Stimulated activated CD4-positive, alpha-beta T cell treated with anti-CD3 and anti-CD28 coated beads, Interleukin-1b, Interleukin-23, amount 100 ng/mL, for 48 hours (primary cell): ENCODE measurements at places on chromosomes 13 and 19.

DNA sequence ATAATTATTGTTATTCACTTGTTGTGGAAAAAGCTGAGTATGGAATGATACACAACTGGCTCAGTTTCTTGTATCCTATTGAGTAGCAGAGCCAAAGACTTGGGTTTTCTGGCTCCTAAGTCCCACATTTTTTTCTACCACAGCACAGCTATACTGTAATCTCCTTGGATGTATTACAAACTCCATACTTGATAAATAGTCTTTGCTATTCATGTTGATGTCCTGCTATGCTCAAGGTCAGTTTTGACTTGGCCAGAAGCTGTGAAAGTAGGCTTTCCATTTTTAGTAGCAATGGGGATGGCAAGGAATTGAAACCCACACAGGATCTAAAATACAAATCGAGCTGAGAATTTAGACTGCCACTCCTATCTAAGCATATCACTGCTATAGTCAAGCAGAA lies 79.1 kb downstream of the B3GLCT start:
- DNase-seq: no peak

DNA sequence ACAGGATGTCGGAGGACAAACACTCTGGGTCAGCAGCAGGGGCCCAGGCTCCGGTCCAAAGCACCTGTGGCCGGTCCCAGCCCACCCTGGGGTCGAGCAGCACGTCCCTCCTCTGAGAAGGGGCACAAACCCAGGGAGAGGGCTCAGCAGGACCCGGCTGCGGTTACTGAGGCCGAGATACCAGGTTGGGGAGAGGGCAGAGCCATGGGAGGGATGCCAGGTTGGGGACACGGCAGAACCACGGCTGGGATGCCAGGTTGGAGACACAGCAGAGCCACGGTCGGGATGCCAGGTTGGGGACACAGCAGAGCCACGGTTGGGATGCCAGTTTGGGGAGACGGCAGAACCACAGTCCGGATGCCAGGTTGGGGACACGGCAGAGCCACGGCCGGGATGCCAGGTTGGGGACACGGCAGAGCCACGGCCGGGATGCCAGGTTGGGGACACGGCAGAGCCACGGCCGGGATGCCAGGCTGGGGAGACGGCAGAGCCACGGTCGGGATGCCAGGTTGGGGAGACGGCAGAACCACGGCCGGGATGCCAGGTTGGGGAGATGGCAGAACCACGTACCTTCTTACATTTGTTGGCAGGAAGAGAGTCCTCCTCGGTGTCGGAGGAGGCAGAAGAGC lies 18.5 kb downstream of the MIER2 start:
- DNase-seq: no peak

- DNase-seq: no peak
Observed at GRCh38 chr13:77459592-77459991, 75.9 kb upstream of the SCEL start.

DNA sequence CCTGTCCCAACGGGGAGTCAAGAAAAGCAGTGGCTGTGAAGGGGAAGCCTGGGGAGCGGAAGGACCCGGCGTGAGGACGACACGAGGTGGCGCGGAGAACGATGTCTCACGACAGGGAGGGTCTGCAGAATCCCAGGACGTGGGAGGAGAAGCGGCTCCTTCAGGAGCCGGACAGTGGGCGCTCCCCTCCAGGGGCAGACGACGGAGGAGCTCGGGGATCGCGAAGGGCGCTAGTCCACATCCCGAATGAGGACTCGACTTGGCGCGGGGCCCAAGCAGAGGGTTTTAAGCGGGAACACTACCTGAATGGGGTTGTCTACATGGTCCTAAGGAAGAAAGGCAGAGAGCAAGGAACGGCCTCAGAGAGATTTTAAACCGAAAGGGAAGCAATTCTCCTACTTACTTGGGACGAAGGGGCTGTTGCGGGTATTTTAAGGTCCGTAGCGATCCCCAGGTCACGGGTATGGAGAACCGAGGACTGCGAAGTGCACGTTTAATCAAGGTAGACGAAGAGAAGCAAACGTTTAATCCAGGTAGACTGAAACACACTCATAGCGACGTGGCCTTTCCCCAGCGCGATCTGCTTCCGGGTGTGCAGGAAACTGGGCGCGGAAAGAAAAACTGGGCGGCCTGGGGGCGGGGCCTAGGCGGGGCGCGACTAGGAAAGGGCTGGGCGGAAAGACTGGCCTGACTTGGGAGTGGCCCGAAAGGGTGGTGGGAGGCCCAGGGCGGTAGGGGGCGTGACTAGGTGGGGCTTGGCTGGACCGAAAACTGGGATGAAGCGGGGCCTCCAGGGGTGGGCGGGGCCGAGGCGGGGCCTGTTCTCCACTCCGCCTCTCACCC lies at the start of gene ZNF841:
ZNF841 (minus strand) TSS at position 594 of the 843 bp plus-strand sequence. CDS start 10,964 bp downstream, outside the sequence.
- peak; percentile 92 for DNase-seq

DNA sequence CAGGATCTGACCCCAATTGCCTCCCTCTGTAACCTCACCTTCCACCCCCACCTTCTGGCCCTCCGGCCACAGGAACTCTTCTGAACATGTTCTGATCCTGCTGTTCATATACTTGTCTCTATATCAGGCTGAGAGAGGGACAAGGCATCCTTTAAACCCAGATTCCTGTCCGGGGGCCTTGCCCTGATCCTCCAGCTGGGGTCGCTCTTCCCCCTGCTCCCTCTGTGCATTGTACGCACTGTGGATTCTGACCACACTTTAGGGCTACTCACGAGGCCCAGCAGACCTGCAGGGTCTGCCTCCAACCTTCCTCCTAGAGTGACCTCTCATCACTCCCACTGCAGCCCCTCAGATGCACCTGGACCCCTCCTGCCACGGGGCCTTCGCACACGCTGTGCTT lies 269.3 kb downstream of the UQCRFS1 start:
- DNase-seq: no peak

GRCh38 chr13:110301083-110301482 lies 5.9 kb downstream of the COL4A1 start:
- DNase-seq: no peak

DNA sequence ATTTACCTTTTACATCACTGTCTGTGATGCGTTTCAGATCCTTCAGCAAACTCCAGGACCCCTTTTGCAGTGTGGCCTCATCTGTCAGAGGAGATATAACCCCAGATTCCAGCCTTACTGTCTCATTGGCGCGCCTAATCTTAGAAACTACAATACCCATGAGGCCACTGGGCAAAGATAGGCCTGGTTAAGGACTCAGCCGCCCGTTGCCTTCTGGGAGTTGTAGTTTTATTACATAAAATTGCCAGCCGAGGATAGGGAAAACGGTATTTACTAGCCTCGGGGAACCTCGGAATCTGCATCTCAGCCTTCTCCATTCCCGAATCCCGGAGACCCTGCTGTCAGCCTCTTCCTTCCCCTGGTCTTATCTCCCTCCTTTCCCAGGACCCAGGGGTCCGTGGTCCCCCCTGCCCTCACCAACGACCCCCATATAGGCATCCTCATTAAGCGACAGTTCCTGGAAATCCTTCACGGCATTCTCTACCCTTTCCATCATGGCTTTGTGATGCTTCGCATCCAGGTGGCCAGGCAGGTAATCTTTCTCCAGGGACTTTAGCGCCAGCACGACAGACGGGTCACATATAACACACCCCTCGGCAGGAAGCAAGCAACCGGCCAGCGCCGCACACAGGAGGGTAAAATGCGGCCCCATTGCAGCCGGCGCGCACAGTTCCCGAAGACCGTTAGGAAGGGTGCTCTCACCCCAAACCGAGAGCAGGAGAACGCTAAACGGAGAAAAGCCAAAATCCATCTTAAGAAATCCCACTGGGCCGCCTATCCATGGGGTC lies 1.3 kb downstream of the IZUMO1 start:
- DNase-seq: peak; percentile 60

DNA sequence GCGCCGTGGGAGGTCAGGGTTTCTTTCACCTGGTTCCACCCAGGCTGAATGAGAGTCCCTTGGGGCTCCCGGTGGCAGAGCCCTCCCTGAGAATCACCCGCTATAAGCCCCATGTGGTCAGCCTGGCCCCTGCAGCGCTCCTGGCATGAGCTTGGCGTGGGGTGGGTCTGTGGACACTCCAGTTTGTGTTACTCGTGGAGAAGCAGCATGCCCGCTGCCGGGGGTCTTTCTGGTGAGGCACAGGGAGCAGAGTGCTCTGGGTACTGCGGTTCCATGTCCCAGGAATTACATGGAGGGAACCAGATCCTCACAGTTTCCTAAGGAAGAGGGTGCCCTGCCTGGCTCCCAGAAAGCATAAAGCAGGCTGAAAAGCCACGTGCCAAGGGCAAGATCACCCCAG lies 62.2 kb downstream of the SMARCA4 start:
- DNase-seq: no peak

GRCh38 chr19:16573925-16574324 lies 1.7 kb upstream of the SLC35E1 start:
- DNase-seq: no peak

DNA sequence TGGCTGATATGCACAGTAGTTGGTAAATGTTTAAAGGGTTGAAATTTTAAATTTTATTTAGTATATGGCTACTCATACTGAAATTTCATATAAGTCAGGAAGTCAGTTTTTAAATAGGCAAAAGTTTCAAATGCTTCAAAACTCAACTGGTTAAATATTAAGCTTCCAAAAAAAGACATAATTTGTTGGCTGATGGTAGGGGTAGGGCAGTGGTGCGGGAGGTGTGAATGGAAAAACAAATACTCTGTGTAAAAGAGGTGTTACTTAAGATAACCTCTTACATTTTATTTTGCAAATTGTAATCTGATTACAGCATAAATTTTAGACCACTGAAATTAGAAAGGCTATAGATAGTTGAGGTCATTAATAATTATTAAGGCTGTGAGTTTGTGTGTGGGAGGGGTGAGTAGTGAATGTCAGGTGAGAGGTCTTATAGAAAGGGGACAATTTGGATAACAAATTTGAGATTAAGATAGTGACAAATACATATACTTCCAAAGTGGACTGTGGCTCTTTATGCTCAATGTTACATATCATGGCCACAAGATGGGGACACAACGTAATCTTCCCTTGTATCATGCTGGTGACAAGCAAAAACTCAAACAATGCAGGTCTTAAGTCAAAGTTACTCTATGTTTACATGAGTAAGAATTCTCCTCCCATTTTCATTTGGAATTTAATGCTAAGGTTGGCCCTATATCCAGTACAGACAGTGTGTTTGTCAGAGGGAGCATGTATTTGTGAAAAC lies 36.6 kb upstream of the OXGR1 start:
- DNase-seq: no peak
